Stimulated activated CD4-positive, alpha-beta T cell treated with anti-CD3 and anti-CD28 coated beads, Interleukin-15, amount 100 ng/mL, for 1 hour (primary cell): ENCODE measurements at places on chromosomes 5 and 9.

GRCh38 chr9:132970324-132971062 is 8.0 kb upstream of the GFI1B start:
- no peak for DNase-seq

GRCh38 chr5:5044247-5044840 is 95.8 kb upstream of the ADAMTS16 start:
- no peak for DNase-seq

DNA sequence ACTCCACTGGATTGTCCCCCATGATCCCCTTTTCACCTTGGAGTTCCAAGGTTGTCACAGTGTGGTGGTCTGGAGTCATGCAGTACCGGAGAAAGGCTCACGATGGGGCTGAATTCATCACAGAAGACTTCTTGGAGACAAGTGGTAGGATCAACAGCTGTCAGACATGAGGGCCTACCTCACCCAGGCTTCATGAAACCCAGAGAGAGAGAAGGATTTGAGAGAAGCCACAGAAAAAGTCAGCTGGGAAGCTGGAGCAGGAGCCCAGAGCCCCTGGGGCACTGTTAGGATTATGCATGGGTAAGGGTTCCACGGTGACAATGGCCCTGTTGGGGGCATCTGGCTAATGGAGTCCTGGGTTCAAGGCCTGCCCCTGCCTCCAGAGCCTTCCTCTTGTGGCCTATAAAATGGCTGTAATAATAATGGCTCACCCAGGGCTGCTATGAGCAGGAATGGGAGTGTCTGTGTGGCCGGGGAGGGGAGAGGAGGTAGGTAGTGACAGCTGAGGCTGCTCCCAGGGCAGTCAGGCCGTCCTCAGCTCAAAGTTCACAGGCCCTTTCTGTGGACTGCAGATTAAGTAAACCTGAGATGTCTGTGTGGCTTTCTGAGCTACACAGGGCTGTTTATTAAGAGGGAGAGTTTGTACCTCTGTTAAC is 910 bp downstream of the TRIM14 start:
- DNase-seq = no peak

DNA sequence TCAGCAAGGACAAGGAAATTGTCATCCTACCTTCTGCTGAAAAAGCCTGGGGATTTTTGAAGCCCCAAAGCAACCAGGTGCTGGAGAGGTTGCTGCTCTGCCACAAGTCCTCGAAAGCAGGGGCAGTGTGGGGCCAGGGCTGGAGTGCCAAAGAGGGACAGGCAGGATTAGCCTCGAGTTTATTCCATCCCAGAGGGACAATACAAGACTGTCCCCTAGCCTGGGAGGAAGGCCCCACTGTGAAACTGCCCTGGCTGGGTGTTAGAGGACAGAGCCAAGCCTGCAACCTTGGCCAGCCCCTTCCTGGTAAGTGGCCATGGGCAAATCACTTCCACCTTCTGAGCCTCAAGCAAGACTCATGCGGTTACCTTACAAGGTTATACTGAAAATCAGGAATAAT is 55.1 kb downstream of the WHRN start:
- DNase-seq = no peak

DNA sequence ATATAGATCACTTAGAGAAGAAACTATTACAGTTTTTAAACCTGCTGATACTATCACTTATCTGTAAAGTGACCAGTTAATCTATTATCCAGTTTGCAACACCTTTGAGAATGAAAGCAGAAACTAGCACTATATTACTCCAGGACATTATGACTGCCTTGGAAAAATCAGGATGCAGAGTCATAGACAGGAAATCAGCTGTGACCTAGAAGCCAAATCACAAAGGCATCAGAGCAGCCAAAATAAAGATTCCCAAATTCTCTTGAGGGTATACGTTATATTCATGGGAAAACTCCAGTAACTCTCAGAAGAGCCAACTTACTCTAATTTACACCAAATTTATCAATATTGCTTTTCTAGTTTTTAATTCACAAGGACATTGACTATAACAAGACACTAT is 49.9 kb downstream of the CDO1 start:
- DNase-seq = no peak

- no peak for DNase-seq
Observed at GRCh38 chr9:70498866-70499265, 84.4 kb upstream of the KLF9 start.

DNA sequence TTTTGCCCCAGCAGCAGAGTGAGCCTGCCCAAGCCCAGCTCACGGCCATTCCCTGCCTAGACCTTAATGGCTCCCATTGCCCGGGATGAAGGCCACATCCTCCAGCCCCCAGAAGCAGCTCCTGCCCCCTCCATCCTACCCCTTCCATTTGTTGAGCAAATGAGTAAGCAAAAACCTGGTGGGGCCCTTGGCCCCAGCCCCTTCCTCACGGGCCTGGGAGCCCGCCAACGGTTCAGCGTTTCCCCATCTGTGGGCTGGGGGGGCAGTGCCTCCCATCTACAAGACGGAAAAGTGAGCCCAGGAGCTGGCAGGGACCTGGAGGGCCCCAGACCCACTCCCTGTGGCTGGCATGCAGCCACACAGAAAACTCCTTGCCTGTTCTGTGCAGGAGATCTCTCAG is 4.4 kb downstream of the CCDC187 start:
- no peak for DNase-seq
